ENCODE measurements at places on chromosomes 5 and 9. TPM values are rescaled to one million over a fixed set of nuclear protein-coding genes. Genes with fewer than 3 reads are reported as not detected.

Gene SV2C
- total RNA-seq, result not detected

Gene FAM114A2
- total RNA-seq, result 42.3 TPM

Gene P4HA2
- total RNA-seq, result 191 TPM

Gene ST6GALNAC4
- total RNA-seq, result 34.1 TPM

Gene KIF2A
- 69.1 TPM for total RNA-seq

Gene DROSHA
- total RNA-seq, result 37.0 TPM

Gene SLC36A2
- not detected for total RNA-seq

Gene SPINK13
- total RNA-seq, result not detected

Gene CAMK4
- total RNA-seq, result 3.2 TPM

Gene ERBIN
- total RNA-seq, result 132 TPM

DNA sequence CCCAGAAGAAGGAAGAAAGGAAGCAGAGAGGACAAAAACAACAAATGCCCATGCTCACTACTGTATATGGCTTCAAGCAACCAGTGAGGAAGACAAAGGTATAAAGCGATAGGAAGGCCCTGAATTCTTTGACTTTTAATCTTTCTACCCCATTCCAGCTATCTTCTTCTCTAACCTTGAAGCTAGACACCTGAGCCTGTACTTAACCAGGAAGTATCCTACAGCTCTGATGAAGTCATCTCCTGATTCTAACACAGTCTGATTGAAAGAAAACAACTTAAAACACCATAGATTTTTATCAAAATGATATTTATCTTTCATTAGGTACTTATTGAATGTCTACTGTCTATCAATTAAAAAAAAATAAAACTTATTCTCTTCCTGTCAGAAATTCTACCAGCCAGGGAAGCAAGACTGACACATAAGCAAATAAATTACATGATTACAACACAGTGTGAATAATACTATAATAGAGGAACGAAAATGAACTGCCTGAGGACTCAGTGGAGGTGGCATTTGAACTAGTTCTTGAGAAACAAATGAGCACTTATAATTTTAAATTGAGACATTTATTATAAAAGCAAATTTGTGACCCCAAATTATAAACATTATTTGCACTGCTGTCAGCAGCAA, 123.3 kb upstream of the ELL2 start:
- no peak for DNase-seq

GRCh38 chr5:163963881-163964280, 458.5 kb downstream of the MAT2B start:
- DNase-seq, result peak; percentile 67

- DNase-seq, result no peak
Observed at GRCh38 chr9:132823370-132824145, 54.5 kb downstream of the AK8 start.

- DNase-seq, result no peak
Observed at GRCh38 chr9:85730916-85731630, 10.7 kb downstream of the AGTPBP1 start.

DNA sequence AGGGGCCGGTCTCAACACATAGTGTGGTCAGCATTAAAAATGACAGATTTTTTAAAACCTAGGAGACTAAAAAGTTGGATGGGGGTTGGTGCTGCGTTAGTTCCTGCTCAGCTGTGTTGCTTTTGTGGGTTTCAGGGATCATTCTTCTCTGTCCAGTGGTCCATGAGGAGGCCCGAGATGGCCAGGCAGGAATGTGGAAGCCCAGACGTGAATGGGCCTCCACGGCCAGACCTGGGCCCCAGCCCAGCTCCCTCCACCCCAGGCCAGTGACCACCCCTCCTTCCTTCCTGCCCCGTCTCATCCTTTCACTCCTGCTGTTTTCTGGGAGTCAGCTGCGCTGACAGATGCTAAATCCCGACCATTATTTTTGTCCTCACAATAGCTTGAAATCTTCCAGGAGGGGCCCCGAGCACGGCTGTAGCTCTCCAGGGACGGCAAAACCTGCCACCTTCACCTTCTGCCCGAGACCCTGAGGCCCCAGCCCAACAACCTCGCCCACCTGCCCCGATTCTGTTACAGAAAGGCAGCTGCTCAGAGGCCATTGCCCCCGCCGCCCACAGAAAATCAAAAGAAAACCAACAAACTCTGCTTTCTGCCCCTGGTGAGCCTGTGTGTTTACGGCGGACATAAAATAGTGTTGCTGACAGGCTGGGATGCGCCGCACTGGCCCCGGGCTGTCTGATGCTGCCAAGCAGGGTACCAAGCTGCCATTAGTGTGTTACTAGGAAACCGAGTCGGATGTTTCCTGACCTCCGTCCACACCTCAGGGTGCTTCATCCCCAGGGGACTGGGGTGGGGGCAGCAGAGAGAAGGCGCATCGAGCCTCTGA, 83.7 kb upstream of the SARDH start:
- no peak for DNase-seq

DNA sequence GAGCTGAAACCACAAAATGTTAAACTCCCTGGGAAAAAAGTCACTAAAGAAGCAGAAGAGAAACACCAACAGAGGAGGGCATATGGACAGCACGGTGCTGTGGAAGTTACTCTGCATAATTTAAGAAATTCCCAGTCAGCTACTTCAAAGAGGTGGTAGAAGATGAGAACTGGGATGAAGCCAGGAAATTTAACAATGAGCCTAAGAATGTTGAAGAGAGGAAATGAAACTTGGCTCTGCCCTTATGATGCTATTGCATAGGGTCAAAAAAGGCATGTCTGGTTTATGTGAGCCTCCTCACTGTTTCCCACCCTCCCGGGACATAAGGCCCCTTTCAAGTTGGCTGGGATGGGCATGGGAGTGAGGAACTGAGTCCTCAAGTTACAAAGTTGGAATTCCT, 25.4 kb upstream of the SNX18 start:
- no peak for DNase-seq

Measured in fibroblast of villous mesenchyme (primary cell).